Non-pigmented ciliary epithelial cell (primary cell): ENCODE measurements at places on chromosomes 11 and 22.

DNA sequence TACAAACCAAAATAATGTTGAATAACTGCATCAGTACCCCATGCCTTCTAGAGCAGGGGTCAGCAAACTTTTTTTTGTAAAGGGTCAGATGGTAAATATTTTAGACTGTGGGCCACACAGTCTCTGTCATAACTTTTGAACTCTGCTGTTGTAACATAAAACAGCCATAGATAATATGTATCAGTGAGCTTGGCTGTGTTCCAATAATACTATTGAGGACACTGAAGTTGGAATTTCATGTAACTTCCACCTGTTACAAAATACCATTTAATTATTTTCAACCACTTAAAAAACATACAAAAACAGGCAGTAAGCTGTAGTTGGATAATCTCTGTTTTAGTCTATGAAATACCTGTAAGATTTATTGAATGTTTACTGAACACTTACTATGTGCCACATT lies 55.2 kb downstream of the PICALM start:
- DNase-seq, result no peak

GRCh38 chr22:43179911-43180195 lies 7.1 kb downstream of the TTLL12 start:
- DNase-seq, result no peak

DNA sequence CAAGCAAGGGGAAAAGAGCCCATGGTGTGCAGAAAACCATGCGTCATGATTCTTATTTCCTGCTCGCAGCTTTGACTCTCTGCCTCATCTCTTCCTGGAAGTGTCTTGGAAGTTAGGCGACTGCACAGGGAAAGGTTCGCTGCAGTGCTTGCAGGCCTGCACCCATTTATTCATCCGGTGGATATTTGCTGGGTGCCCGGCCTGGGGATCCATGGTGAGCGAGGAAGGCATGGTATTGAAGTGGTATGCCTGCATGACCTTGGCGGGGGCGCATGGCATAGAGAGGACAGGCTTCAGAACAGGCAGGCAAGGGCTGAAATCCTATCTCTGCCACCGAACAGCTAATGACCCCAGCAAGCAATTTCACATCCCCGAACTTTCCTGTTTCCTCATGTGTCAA lies 40.6 kb downstream of the FAM83F start:
- no peak for DNase-seq

- DNase-seq, result no peak
Observed at GRCh38 chr22:24330636-24331035, 60.0 kb downstream of the SPECC1L start.

DNA sequence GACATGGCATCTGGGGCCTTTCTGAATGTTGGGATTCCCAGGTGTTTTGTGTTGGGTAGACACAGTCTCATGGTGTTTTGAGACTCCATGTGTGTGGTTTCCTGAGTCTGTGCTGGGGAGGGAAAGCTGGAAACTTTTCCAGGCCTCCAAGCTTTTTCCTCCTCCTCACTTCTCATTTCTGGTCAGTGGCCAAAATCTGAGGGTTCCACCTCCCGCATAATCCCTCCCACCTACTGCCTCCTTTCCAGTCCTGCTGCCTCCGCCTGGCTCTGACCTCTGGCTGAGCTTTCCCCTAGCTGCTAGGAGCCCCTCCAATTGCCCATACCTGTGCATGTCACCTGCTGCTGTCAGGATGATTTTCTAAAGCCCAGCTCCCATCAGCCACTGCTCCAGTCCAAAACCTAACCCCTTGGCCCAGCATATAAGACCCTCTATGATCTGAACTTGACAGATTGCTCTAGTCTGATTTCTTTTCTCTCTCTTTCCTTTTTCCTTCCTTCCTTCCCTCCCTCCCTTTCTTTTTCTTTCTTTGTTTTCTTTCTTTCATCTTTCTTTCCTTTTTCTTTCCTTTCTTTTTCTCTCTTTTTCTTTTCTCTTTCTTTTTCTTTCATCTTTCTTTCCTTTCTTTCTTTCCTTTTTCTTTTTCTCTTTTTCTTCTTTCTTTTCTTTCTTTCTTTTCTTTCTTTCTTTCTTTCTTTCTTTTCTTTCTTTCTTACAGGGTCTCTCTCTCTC lies 51.4 kb upstream of the NECTIN1 start:
- no peak for DNase-seq

DNA sequence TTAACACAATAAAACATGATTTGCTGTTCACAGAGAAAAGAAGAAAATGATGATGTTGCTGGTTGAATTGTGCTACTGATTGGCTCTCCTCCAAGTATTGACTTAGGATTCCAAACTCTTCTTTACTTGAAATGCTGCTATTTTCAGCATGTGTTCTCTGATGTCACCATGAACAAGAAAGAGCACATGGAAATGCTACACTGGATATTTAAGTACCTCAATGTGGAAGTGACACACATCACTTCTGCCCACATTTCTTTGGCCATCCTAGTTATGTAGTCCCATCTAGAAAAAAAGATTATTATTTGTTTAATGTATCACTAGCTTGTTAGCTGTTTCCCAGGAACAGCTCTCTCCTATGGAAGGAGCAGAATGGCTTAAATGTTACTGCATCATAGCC lies 27.2 kb downstream of the OR52B2 start:
- no peak for DNase-seq

DNA sequence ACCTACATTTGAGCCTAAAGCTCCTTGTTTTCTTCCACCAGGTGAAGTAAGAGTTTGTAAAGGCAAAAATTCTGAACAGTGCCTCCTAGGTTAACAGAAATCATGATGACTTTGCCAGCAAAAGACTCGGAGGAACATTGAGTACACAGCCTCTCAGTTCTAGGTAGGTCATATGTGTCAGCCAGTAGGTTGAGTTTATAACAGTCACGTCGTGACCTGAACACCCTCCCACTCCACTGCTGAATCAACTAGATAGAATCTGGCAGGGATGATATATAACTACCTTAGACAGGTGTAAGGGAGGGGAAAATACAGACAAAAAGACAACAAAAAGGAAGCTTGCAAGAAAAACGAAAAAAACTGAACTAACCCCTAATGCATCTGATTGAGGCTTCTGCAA lies 12.8 kb upstream of the ASPHD2 start:
- DNase-seq, result no peak
